Stimulated activated CD8-positive, alpha-beta memory T cell treated with anti-CD3 and anti-CD28 coated beads, Interleukin-2, amount 100 ng/mL, for 48 hours (primary cell): ENCODE measurements at places on chromosomes 12 and 14.

GRCh38 chr14:69572030-69572840 is 2.4 kb downstream of the CCDC177 start:
- no peak for DNase-seq

GRCh38 chr12:115630136-115630535 is 647.4 kb downstream of the MED13L start:
- DNase-seq: no peak

DNA sequence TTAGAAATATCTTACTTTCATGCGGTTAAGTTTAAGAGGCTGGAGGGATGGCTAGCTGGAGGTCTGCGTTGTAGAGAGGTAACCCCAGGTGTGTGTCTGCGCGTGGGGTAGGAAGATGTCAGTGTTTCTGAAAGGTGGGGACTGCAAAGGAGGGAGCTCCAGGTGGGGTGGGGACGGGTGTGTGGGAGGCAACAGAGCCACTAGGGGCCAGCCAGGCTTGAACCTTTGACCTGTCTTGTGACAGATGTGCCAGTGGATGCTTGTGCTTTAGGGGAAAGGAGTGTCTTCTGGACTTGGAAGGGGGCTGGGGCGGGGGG is 841 bp downstream of the GLI1 start:
- DNase-seq: no peak

- no peak for DNase-seq
Measured at GRCh38 chr12:132539016-132539773, 49.2 kb downstream of the FBRSL1 start.

DNA sequence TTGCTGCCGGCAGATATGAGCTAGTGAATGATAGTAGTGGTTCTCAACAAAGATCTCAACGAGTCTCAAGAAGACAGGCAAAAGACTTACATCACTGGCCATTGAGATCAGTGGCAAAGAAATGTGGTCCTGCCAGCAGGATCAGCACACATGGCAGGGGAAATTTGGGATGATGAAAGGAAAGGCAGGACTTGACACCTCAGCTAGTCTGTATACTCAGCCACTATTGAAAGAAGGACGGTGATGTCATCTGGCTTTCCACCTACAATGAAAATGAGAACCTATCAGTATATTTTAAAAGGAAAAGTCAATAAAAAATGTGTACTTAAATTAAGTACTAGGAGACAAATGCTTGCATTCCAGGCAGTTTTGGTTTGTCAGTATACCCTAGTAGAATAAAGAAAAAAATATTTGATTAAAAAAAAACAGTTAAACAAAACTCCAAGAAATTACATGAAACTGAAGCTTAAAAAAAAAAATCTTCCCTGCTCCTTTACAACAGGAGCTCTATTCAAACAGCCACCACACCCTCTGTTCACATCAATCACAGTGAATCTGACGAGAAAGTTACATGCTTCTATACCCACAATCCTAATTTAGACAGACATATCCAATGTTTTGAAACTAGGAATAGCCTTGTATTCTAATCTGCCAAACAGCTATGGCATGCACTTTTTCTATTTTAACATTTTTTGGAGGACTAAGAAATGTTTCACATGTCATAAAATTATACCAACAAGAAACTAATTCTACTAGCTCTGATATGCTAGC is 34.9 kb downstream of the RAD9B start:
- DNase-seq: no peak

DNA sequence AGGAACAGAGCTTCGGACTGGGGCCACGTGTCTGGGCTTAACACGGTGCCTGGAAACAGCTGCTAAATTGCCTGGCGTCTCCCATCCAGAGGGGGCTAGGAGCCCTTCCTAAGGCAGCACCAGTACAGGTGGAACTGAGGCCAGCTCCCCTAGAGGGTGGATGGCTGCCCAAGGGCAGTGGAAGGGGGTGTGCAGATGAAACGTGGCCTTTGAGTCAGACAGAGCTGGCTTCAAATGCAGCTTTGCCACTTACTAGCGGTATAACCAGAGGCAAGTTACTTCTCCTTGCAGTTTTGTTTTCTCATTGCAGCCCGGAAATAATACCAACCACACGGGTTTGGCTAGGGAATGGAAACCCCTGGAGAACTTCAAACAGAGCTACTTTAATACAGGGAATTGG is 59.3 kb upstream of the SLC24A4 start:
- no peak for DNase-seq

DNA sequence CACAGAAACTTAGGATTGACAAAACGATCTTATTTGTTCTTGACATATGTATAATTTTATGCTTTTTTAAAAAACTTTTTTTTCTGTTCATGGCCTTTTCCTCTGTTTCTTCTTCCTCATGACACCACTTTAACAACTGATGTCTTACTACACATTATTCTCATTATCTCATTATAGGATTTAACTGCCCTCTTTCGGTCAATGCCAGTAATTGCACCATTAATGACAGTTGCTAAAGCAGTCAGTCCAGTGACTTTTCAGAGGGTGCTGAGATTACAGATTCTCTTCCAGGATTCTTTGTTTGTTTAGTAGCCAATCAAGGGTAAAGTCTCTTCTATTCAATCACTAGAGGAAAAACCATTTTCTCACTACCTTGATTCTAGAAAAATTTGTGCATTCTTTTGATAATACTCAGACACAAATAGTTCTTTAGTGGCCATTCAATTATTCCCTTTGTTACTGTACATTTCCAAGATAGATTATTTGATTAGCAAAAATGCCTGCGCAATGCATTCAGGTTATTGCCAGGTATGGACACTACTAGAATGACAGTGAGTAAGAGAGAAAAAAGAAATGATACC is 50.1 kb downstream of the KLRG1 start:
- DNase-seq: no peak

DNA sequence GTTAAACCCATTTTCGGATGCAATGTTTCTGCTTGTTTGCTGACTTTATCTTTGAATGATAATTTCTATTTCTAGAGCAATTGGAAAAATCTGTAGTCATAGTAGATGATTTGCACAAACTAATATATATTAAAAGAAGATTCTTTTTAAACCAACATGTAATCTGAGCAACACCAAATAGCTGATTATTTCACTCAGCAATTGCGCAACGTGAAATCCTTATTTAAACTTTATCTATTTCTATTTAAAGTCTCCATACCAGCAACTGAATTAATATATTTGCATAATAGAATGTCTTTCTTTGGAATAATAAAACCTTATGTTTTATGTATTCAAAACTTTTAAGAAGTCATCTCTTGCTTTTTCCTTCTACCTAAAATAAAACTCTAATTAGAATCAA is 1132.4 kb downstream of the FLRT2 start:
- DNase-seq: no peak
